ENCODE measurements at places on chromosomes 16 and 17.
A peak's percentile ranks its signal among the peaks of the same experiment; 100 is the strongest.

GRCh38 chr17:42522263-42522790 lies 13.7 kb upstream of the NAGLU start:
- no peak for DNase-seq

DNA sequence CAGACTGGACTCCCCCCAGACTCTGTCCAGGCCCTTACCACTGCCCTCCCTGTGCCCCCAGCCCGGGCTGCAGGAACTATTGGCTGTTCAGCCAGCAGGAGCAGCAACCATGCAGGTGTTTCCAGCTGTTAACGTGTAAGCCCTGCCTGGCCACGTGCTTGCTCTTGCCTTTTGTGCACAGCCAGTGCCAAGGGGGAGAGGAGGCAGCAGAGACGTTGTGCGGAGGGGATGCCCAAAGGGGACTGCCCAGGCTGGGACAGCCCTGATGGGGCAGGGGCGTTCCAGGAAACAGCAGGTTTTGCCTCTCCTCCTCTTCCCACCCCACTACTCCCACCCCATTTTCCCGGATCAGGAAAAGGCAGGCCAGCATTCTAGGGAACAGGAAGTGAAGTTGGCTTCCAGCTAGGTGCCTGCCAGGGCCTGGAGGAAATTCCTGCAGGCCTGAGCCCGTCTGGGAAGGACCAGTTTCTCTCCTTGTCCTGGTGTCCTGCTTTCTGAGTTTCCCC lies 16.7 kb upstream of the LASP1NB start:
- DNase-seq = no peak

DNA sequence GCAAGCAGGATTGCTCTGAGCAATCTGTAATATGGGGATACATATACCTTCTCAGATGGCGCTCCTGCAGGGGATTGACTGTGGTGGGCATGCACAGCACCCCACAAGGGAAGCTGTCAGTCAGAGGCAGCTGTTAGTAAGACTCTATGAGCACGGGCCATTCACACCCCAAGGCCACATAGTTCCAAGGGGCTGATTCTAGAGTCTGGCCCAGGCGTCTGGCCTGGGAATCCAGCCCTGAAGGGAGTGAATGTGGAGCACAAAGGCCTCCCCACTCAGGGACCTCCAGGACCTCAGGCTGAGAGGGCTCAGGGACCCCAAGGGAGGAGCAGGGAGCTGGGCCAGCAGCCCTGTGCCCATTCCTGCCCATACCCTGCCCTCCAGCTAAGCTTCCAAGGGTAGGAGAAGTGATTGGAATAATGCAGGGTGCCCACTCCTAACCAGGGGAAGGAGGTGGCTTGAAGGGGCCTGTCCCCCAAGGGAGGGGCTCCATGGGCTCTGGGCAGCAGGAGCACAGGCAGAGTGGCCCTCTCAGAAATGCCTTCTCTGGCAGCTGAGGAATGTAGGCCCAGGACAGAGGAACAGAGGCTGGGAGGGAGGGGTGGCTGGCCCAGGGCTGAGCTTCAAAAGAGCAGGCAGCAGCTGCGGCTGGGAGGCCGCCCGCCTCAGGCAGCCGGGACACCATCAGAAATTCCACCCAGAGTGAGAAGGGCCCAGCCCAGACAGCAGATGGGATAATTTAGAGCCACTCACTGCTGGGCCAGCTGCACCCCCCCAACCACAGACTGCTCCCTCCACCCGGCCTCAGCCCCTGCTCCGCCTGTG lies 48.9 kb upstream of the MRPS23 start:
- DNase-seq = no peak

GRCh38 chr16:14438256-14438655 lies 191.8 kb downstream of the PARN start:
- no peak for DNase-seq

DNA sequence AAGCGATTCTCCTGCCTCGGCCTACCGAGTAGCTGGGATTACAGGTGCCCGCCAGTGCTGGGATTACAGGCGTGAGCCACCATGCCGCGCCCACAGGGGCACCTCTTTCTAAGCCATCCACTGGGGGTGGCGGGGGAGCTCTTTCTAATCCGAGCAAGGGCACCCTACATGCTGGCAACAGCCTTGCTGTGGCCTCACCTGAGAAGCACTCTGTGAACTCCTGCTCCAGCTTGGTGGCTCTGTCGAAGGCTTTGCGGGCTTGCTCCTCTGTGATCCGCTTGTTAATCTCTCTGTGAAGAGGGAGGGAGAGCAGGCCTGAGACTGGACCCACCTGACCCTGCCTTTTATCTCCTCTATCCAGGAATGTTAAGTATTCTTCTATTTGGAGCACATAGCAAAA lies 11.9 kb upstream of the ASGR1 start:
- no peak for DNase-seq

DNA sequence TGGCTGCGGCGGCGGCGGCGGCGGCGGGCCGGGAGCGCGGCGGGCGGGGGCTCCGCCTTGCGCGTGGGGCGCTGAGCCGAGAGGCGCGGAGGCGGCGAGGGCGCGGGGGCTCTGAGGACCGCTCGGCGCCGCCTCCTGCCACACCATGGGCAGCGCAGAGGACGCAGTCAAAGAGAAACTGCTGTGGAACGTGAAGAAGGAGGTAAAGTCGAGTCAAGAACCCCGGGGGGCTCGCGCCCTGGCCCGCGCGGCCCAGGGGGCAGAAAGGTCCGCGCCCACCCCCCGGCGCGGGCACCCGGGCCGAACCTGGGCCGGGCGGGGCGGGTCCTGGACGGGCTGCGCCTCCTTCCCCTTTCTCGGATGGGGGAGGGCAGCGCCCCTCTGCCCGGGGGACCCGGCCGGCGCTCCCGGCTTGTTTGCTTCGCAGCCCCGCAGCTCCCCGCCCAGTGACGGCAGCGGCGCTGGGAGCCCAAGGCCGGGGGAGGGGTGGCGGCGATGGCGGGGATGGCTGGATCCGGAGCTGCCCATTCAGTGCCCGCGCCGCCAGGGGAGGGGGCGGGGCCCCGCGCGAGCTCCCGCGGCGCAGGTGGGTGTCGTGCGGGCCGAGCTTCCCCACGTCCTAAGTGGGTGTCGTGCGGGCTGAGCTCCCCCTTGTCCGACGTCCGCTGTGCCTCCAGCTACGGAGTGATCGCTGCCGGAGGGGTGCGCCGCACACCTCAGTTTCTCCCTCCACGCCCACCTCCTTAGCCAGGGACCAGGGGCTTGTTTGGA lies 428 bp downstream of the SGSM2 start:
- DNase-seq = peak; percentile 42

DNA sequence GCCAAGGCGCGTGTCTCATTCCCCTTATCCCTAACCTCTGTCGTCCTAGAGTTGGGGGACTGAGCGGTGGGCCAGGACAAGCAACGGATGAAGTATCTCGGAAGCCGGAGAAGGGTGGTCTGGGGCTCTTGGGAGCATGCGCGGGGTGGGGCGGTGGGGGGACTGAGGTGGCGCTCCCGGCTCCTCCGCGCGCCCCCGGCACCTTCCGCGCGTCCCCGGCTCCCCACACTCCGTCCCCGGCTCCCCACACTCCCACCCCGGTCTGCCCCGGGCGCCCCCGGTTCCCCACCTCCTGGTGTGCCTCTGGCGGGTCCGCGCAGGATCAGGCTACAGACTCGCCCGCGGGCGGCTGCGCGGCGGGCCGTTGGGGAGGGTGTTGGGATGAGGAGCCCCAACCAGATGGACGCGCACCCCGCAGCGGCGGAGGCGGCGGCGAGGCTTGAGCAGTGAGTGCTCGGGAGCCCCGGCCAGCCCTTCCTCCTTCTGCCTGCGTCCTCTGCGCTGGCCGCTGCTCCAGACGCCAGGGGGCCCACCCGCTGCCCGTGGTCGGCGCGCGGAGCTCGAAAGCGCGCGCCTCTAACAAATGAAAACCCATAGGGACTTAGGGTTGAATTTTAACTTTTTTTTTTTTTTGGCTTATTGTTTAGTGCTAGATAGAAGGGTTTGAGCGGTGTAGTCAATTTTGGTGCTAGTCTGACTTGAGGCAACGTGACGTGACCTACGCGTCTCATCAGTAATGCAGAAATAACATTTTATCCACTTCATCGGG lies 5.6 kb upstream of the CRYM start:
- no peak for DNase-seq

- DNase-seq = no peak
These were observed 50.8 kb upstream of the ENDOV start for GRCh38 chr17:80364091-80364691.

DNA sequence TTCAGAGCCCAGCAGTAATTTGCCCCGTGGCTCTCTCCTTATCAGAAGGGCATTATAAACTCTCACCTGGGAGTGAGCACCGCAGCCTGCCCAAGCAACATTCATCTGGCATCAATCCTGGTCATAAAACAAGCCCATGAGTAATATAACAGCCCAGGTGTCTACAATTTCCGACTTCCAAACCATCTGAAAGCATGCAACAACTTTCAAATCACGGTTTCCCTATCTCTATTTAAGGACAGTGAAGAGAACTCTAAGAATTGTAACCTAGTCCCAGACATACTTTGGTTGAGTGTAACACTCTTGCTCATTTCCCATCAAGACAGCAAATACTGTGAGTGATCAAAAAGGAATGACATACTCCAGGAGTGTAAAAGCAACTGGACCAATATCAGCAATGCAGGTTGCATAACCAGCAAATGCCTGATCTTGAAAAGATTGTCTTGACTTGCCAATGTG lies 487.4 kb upstream of the SOX9 start:
- no peak for DNase-seq

DNA sequence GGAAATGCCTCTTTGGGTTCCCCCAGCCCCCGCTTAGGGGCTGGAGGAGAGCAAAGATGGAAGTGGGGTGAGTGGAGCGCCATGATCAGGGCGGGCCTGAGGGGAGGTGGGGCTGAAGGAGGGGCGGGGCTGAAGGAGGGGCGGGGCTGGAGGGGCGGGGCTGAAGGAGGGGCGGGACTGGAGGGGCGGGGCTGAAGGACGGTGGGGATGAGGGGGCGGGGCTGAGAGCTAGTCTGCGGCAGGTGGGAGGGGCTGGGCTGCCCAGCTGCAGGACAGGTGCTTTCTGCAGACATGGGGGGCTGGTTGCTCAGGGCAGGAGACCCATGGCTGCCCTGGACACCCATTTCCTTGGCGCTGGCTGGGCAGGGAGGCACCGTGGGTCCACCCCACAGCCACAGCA lies 39.1 kb upstream of the PABPN1L start:
- no peak for DNase-seq

DNA sequence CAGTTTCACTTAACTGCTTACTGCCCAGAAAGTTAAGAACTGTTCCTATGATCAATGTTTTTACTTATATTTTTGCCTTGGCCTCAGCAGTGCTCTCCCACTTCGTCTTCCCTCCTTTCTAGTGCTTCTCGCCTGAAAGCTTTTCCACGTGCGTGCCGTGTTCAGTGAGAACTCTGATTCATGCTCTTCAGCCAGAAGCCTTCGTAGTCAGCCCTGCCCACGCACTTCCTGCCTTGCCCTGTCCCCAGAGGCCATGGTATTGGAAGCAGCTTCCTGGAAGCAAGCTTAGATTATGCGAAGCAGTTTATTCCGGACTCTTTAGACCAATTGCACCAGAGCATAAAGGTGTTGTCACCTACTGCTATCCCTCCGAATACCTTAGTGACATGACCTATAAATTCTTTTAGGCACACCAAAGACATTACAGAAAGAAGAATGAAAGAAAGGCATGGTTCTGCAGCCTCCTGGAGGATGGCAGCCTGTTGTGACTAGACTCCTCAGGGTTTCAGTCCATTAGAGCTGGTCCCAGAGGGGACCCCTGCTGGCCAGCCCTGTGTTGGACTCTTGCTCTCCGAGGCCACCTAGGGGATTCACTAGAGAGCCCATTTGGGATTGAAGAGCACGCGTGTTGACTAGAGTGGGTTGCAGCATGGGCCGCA lies 105.2 kb downstream of the RPTOR start:
- peak; percentile 64 for DNase-seq

DNA sequence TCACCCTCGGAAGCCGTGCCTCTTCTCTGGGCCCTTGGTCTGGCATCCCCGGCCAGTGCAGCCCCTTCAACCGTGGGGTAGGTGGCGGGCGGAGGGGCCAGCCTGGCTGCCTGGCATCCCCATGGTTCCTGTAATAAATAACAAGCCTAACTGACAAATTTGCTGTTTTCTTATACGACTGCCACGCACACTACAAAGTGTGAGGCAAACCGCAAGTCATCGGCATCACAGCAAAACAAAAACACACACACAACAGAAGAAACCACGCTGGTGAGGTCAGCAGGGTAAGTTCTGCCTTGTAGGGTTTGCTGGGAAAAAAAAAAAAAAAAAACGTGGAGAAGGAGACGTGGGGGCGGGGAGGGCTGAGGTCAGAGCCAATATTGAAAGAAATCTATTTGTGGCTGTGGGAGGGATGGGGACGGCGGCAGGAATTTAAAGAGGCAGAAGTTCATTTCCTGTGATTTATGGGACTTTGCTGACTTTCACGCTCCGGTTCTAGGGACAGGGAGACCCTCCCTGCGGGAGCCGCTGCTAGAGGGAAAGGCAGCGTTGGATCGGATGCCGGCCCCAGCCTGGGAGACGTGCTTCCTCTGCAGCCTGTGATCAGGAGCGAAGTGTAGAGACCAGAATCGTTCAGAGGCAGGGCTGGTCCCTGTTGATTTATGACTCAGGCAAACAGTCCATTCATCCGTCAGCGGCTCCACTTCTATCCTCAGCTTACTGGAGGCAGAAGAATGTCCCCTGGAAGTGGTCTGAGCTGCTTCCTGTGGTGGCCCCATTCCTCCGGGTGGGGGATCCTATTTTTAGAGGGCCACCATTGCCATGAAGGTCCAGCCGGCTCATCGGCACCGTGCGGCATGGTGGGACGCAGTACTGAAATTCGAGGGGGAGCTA lies 162.8 kb downstream of the FOXL1 start:
- no peak for DNase-seq

DNA sequence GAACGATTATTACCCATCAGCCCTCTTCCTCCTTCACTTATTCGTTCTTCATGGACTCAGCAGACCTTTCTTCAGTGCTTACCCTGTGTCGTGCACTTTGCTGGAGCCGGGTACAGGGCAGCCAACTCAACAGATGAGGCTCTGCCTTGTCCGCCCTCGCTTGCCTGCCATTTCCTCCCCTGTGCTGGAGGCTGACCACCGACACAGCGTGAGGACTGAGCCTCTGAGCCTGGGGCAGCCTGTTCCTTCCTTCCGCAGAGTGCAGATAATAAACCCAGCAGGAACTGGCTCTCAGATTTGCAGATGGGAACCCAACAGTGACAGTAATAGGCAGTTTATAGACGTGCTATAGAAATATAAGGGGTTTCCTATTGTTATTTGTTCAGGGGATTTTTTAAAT lies 7.0 kb upstream of the SLC39A11 start:
- DNase-seq = no peak

DNA sequence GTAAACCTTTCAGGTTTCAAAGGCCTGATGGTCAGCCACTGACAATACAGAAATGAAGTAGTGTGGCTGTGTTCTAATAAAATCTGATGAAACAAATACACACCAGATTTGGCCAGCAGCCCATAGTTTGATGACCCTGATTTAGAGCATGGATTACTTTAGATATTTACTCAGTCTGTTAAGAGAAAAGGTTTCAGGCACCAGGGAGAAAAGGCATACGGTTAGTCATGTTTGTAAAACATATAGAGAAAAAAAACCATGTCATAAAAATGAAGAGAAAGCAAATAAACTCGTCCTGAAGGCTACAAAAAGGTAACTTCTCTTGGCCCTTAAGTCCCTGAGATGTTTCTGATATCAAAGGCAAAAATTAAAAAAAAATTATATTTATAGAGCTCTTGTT lies 112.1 kb downstream of the ADAMTS18 start:
- DNase-seq = no peak

GRCh38 chr16:72985148-72985941 lies 62.6 kb downstream of the ZFHX3 start:
- no peak for DNase-seq

GRCh38 chr16:16144416-16144815 lies 78.9 kb downstream of the ABCC6 start:
- no peak for DNase-seq

GRCh38 chr16:27408012-27408601 lies 6.1 kb downstream of the IL21R start:
- no peak for DNase-seq

GRCh38 chr17:524406-524950 lies 171.9 kb upstream of the RPH3AL start:
- DNase-seq = no peak
